ENCODE measurements at places on chromosomes 11 and 22.

- no peak for DNase-seq
Observed at GRCh38 chr11:109856928-109857327, 236.3 kb upstream of the ZC3H12C start.

DNA sequence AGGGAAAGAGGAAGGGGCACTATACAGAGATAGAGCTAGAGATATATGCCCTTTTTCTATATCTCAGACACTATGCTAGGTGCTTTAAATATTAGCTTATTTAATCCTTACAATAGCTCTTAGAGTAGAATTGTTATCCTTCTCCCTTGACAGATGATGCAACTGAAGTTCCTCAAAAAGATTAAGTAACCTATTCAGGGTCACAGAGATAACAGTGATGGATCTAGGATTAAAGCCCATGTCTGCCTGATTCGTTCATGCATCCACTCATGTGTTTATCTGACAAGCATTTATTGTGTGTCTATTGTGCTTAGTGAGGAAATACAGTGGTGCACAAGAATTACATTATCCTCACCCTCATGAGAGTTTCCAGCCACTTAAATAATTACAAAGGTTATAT is 8.7 kb downstream of the CCDC83 start:
- DNase-seq: no peak

DNA sequence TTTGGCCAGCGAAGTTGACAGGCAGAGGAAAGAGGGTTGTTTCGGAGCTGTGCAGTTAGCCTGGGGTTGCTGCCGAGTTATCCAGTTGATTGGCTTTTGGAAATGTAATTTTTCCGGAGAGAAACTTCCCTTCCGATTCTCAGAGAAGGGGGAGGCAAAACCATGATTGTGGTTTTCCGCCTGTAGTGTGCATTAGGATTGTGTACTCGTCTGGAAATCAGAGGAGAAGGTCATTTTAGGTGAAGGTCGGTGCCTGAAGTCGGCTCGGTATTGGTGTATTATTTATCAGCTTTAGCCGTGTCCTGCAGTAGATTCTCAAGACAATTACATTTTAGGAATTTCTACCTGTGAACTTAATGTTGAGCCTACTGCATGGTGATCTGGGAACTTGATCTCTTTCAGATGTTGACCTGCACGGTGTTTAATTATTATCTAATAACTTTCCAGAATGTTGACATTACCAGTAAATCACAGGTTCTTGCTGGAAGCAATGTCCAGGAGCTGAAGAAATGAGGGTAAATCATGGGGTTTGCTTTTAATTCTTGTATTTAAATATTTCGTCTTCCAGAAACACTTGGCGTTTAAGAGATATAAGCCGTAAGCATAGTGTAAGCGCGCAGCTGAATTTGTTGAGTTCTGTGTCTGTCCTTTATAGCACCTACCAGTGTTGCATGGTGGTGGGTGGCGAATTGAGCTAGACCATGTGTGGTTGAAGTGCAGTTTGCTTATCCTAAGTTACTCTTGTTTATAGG is 1.3 kb downstream of the ARHGEF12 start:
- DNase-seq: no peak

GRCh38 chr11:119155733-119156492 is 7.1 kb downstream of the ABCG4 start:
- peak; percentile 50 for DNase-seq

- DNase-seq: no peak
Observed at GRCh38 chr11:74412733-74413359, 14.6 kb upstream of the PGM2L1 start.

DNA sequence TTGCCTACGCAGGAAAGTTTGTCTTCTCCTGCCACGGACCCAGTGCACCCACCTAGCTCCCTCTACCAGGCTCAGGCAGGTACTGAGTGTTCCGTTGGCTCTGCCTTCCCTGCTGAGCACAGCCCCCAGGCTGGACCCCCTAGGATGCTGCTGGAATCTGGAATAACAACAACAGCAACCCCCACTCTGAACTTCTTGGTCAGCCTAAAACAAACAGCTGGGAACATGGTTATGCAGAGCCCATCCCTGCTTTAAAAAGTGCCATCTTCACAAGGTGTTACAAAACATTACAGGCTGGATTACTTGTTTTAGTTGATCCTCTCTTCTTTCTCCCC is 1.8 kb downstream of the OPCML start:
- no peak for DNase-seq

DNA sequence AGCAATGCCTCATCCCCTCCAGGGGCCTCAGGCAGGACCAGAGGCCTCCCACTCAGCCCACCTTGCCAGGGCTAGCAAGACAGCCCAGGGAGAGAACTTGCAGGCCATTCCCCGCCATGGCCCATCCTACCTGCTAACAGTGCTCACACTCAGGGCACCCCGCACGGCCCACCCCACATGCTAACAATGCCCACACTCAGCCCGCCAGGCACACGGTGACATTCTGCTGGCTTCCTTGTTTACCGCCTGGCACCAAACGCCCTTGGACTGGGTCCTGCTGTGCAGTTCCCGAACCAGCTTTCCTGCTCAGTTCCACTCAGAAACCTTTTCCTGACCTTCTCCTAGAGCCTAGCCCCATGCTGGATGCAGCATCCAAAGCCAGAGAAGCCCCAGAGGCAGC is 33.5 kb upstream of the FADD start:
- no peak for DNase-seq

- no peak for DNase-seq
Observed at GRCh38 chr11:126341760-126342161, 13.7 kb upstream of the ST3GAL4 start.

GRCh38 chr11:7450836-7451235 is 34.5 kb upstream of the OLFML1 start:
- no peak for DNase-seq

- no peak for DNase-seq
Observed at GRCh38 chr11:67376873-67377808, 3.7 kb upstream of the CLCF1 start.

GRCh38 chr22:19688301-19689290 is 25.7 kb upstream of the SEPTIN5 start:
- DNase-seq: no peak

DNA sequence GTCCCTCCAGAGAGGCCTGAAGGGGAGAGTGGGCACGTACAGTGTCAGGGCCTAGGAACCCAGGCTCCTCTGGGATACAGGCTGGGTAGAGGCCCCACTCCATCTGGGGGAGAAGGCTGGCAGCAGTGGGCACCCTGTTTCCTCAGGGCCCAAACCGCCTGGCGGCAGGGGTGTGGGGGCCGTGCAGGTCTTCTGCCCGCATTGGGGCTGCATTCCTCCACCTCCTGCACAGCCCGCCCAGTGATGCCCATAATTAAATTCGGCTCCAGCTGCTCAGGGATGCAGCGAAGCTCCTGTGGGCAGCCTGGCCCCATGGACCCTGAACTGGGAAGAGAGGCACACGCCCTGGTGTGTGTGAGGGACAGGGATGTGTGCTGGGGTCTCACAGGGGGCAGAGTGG is 35.4 kb downstream of the KCNQ1OT1 start:
- DNase-seq: no peak

GRCh38 chr11:72237112-72237931 is 6.7 kb downstream of the PHOX2A start:
- no peak for DNase-seq

GRCh38 chr11:86070142-86071056 is 1.5 kb upstream of the PICALM start:
- no peak for DNase-seq

GRCh38 chr22:41975299-41976069 is 6.2 kb downstream of the SEPTIN3 start:
- DNase-seq: no peak

DNA sequence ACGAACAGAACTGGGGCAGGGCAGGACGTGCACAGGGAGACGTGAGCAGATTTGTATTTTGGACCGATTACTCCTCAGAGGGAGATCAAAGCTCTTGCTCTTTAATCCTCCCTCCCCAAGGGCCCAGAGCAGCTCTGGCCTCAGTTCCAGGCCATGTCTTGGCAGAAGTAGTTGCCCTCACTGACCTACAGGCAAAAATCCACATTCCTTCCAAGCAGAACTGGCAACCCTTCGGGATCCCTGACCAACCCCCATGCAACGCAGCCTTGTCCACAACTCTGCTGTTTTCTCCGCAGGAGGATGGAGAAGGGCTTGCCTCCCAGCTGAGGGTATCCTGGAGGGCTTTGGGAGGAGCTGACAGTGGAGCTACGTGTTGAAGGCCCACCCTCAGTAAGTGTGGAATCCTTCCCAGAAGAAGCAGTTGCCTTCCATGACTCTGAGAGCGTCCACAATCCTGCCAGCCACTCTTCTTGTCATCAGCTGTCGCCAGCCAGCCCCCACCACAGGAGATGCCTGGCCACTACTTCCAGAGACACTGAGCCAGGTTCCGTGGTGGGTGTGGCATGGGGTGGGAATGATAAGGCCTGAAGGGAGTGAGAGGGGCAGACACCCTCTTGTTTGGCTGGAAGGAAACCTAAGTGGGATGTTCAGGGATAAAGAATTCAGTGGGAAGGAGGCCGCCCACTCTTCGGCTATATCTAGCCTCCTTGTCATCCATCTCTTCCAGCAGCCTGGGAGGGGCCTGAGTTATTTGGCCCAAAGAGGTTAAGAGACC is 68.1 kb downstream of the PDE2A start:
- DNase-seq: no peak

DNA sequence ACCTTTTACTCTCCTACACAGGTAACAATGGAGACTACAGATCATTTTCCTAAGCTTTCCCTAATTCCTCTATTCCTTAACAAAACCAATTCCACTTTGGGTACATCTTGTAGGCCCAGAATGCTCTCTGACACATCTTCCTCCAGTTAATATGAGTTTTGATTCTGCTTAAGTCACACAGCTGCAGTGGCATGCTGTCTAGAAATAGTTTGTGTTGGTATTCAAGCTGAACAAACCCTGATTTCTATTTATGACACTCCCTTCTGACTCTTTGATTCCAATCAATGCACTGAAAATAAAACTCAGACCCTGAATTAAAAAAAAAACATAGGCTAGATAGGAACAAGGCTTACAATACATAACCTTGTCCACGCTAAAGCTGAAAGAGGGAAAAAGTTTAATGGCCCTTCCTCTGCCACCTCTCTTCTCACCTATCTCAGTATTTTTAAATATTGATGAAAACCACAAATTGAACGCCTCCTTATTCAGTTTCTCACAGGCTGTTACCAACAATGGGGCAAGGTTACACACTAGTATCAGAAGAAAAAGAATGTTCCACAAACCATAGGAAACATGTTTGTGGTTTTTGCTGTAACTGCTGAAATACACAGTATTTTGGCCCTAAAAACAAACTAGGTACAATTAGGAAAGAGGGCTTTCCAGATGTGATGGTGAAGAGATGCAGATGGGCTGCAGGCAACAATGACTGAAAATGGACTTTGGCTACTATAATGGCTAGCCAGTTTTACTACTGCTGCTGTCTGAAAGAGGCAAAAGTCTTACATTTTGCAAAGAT is 35.7 kb upstream of the GAB2 start:
- DNase-seq: no peak

DNA sequence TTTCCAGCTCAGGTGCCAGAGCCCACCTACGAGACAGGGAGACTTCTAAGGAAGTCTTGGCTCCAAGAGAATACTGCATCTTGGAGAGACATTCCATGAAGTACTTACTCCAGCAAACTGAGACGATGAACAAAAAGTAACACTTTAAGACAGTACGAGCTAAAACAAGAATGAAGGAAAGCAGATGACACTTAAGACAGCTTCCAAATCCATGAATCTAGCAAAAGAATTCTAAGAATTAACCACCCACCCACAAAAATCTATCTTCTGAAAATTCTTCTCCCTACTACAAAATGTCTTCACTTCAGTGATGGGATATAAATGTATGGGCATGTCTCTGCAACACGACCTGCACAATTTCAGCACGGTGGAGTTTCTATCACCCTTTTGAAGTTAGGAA is 132.9 kb downstream of the C11orf58 start:
- no peak for DNase-seq

DNA sequence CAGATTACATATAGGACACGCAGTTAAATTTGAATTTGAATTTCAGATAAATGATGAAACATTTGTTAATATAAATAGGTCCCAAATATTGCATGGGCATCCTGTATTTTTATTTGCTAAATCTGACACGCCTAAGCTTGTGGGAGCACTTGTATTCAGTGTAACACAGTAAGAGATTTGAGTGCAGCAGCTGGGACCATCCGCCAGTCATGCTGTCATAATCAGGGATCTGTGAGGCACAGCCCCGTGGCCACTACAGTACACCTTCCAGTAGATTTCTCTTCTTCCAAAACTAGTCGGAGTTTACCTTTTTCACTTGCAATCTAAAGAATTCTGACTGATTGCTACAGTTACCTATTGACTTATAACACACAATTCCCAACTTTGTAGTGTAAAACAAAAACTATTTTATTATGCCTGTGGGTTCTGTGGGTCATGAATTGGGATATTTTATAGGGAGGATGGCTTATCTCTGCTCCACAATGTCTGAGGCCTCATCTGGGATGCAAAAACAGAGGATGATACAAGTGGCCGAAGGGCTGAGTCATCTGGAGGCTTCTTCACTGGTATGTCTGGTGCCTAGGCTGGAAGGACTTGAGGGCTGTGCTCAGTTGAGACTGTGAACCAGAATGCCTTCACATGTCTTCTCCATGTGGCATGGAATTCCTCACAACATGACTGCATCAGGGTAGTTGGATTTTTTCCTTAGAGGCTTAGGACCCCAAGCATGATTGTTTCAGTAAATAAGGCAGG is 74.1 kb downstream of the PRSS23 start:
- no peak for DNase-seq

- no peak for DNase-seq
Observed at GRCh38 chr11:2684581-2684980, 15.2 kb downstream of the KCNQ1OT1 start.

DNA sequence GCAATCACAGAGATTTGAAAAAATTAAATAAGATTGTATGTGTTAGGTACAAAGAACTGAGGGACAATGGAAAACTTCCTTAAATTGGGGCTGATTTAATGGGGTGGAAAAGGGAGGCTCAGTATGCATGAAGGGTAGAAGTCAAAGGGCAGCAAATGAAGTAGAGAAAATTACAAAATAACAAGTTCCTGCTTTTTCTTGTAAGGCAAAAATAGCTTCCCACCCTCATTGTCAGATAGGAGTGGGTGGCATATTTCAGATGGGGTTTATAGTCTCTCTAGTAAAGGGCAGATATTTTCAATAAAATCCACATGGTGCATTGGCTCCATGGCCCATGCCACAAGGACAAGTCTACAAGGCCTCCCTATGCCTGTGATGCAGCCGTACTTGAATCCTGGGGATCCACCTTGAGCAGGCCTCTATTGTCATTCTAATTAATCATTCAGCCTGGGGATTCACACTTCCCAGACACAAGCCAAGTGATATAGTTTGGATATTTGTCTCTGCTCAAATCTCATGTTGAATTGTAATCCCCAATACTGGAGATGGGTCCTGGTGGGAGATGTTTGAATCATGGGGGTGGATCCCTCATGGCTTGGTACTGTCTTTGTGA is 36.7 kb upstream of the SESN3 start:
- no peak for DNase-seq

DNA sequence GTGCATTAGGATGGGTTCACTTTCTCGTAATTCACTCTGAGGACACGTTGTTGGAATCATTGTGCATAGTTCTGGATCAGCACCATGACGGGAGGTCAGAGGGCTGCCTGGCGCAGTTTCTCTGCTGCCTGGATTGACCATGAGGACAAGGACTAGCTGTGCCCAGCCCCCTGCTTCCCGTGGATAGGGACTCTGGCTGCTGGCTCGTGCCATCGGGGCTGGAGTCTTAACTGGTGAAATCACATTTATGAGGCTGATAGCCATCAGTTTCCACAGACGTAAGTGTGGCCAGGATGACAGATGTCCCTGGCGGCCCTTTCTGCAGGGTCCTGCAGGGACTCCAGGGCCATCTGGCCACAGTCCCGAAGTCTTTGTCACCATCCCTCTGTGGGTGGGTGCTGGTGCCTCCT is 24.1 kb upstream of the GRAMD4 start:
- no peak for DNase-seq
